Stimulated activated memory B cell treated with anti-CD40 and anti-IgM and Interleukin-4, amounts not matched to agents 10 μg/mL and 1 μg/mL and 100 μg/mL, for 72 hours (primary cell): ENCODE measurements at places on chromosomes 7 and 10.
A peak's percentile ranks its signal among the peaks of the same experiment; 100 is the strongest.

GRCh38 chr10:12333380-12334185, 15.8 kb upstream of the CAMK1D start:
- peak; percentile 93 for ATAC-seq

DNA sequence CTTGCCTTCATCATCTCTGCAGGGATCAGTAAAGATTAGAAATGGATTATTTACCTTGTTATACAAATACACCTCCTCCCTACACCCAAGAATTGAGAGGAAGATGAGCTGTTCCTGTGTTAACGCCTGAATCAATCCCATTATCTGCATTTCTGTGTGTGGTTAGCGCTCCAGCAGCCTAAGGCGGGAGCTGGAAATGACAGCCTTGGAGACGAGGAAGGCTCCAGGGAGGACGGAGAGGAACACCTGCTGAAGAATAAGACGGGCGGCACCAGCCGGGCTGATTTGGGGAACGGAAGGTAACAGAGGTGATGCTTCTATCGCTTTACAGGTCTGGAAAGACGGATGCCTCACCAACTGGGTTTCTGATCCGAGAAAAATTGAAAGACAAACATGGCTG, 34.2 kb upstream of the DDC start:
- ATAC-seq, result no peak

- ATAC-seq, result no peak
Observed at GRCh38 chr10:86337121-86337601, 29.4 kb downstream of the GRID1 start.

- ATAC-seq, result no peak
Observed at GRCh38 chr7:138460176-138460648, at the start of gene TRIM24. Gene TRIM24, plus strand, starts transcription at chr7:138460259. Its CDS starts 290 bp downstream, at chr7:138460549.

- no peak for ATAC-seq
Observed at GRCh38 chr10:104307576-104308438, 30.5 kb downstream of the ITPRIP start.

DNA sequence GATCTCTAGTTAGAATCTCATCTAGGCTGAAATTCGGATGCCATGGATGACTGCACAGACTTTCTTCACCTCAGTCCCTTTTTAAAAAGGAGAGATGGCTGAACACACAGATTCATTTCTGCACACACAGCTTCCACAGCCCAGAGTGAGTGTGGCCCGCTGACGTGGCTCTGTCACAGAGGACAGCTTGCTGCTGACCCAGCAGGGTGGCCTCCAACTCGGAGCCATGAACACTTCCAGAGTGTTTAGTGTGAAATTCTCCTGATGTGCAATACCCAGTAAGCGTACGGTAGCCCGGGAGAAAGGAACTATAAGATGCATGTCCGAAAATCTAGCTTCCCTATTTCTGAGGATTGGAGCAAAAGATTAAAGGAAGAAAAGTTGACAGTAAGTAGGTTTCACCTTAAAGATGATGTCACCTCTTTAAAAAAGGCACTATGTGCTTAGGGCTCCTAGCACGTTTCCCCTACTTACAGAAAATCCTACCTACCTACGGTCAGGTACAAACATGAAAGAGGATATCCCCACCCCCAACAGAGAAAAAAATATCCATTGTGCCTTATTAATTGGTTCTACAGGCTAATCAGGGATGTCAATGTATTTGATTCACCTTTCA, 162.2 kb downstream of the RAPGEF5 start:
- no peak for ATAC-seq

DNA sequence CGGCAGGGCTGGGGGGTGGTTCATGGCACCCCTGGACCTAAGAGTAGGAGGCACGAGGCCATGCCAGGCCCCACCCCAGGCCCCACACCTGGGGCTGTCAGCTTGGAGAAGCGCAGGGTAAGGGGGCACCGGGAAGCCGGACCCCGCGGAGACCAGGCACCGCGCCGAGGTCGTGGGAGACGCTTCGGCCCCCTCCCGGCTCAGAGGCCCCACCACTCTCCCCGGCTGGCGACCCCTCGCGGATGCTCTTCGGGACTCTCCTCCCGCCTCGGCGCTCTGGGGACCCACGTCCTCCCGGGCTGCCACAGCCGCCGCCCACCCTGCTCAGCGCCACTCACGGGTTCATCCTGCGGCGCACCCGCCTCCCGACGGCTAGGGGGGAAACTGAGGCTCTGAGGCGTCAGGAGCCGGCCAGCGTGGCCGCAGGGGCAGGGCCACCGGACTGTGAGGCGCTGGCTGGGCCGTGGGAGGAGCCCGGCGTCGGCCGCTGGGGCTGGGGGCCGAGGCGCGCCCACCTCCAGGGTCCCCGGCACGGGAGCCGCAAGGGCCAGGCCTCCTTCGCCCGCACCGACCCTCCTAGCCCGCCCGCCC, 25.9 kb downstream of the PDGFA start:
- ATAC-seq, result no peak

GRCh38 chr10:114604357-114605130, 53.5 kb downstream of the ABLIM1 start:
- ATAC-seq, result no peak

GRCh38 chr7:2105917-2106316, 126.8 kb downstream of the MAD1L1 start:
- ATAC-seq, result peak; percentile 18

GRCh38 chr7:128831994-128832879, 2.0 kb downstream of the FLNC start:
- peak; percentile 32 for ATAC-seq

- ATAC-seq, result no peak
Observed at GRCh38 chr7:144410441-144410840, 6.9 kb upstream of the NOBOX start.

GRCh38 chr7:28570970-28571288, 158.6 kb downstream of the CREB5 start:
- ATAC-seq, result no peak

- peak; percentile 56 for ATAC-seq
Observed at GRCh38 chr10:48231699-48232315, 42.7 kb downstream of the FRMPD2 start.

- no peak for ATAC-seq
Observed at GRCh38 chr10:78401624-78402367, 368.1 kb downstream of the RPS24 start.

DNA sequence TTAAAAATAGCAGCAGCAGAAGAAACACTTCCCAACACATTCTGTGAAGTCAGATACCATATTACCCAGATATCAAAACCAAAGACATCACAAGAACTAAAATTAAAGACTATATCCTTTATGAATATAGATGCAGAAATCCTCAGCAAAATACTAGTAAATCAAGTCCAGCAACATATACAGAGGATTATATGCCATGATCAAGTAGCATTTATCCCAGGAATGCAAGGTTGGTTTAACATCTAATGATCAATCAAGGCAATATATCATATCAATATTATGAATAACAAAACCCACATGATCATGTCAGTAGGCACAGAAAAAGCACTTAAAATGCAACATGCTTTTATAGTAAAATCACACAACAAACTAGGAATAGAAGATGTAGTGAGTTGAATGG, 88.1 kb downstream of the RPS24 start:
- no peak for ATAC-seq

GRCh38 chr10:30531751-30532530, 97.6 kb downstream of the LYZL2 start:
- no peak for ATAC-seq

DNA sequence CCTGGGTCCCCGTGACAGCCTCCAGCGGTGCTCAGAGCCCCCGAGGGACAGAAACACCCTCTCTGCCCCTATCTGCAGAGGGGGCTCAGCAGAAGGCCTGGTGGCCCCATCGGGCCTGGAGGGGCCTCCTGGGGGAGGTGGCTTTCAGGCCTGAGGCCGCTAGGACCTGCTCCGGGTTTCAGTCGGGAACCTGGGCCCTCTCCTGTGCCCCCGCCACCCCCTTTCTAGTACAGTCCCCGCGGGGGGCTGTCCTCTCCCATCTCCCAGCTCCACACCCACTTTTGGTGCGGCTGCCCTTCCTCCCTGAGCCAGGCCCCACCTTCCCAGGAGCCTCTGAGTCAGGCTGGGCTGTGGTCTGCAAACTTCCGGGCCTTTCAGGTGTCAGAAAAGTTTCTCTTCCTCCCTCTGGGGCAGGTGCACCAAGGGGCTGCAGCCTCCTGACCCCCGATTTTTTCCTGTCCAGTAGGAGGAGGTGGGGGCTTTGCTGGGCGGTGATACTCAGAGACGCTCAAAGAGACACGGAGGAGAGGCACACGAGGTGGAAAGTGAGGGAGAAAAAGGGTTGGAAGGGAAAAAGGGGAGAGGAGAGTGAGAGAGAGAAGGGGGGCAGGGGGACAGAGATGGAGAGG, 692 bp downstream of the CARD11 start:
- peak; percentile 85 for ATAC-seq

- peak; percentile 87 for ATAC-seq
Observed at GRCh38 chr7:98641646-98642500, 24.8 kb downstream of the NPTX2 start.

DNA sequence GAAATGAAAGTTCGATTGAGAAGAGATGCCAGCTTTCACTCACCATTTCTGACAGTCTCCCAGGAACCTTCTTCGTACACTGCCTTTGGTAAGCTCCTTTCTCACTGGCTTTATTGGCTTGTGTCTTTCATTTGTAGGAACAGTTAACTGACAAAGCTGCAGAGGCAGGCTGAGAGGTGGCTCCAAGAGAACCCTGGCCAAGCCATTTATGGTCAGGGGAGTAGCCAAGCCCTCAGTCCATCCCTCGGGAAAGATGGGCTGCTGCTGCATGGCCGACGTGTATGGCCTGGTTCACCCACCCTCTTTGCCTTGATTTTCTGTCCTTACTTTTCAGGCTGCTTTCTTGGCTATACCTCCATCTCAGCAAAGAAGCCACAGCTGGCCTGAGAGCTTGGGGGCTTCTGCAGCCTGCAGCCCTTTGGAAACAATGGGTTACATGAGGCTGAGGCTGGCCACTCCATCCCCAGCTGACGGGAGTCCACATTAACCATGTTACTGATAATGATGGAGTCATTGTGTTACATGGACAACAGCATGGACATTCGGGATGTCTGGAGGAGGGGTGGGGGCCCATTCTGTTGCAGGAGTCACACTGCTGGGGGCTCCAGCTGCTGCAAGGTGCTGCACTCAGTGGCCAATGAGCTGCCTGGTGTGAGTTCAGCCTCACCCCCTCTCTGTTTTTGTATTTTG, at the start of gene OPALIN:
Gene OPALIN, minus strand, starts transcription at position 152 of the 690 bp plus-strand sequence. Its CDS starts 106 bp downstream, at position 46.
- no peak for ATAC-seq

DNA sequence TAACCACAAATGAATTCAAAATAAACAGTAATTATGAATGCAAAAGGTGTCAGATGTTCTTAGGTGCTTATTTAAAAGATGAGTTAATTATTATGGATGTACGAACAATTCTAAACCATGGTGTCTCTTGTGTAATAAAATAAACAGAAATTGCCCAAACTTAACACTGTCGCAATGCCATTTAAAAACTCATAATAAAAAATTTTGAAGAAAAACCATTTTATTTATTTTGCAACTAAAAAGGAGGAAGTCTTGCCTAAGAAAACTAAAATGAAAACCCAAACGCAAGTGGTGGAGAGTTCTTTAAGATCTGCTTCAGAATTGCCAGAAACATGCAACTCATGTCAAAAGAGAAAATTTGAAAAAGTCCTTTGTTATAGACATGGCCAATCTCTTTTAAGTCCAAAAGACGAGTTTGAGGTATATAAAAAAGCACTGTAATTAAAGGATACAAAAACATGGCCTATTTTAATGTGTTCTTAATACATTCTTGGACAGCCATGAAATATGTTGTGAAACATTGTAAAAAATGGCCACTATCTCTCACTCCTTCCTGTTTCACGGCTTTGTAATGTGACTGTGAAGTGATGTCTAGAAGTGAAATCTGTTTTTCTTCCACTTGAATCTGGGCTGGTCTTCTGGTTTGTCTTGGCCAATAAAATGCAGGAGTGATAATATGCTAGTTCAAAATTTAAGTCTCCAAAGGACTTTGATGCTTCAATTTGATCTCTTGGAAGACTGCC, 322.9 kb downstream of the PRPF18 start:
- no peak for ATAC-seq

DNA sequence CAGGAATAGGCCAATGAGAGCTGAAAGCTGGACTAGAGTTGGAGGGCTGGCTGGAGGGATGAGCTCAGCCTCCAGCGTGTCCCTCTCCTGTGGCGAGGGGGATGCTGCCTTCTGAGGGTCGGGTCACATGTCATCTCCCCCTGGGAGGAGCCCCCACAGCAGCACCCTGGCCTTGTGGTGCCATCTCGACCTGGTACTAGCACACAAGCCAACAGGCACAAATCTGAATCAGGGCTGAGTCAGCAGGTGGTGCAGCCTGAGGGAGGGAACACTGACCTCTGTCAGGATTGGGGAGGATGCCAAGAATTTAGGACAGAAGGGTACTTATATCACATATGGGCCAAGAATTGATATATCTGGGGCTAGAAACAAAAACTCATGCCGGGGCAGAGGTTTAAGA, 280.4 kb downstream of the CELF2 start:
- no peak for ATAC-seq

DNA sequence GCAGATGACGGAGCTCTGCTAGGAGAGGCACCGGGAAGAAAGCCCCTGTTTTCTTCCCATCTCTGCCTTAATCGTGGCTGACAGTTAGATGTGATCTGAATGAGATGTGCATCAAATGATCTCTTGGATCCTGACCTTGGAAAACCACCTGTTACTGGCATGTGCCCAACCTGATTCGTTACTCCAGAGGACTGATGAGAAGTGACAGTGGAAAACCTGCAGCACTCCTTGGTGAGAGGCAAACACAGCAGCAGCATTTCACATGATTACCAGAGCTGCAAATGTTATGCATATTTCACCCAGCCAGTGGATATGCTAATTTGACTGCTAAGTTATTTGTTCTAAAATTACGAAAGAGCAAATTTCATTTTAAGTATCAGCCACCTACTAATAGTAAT, 95.3 kb downstream of the PTPRN2 start:
- ATAC-seq, result no peak

GRCh38 chr7:64876792-64877713, 26.0 kb upstream of the ZNF273 start:
- peak; percentile 85 for ATAC-seq

DNA sequence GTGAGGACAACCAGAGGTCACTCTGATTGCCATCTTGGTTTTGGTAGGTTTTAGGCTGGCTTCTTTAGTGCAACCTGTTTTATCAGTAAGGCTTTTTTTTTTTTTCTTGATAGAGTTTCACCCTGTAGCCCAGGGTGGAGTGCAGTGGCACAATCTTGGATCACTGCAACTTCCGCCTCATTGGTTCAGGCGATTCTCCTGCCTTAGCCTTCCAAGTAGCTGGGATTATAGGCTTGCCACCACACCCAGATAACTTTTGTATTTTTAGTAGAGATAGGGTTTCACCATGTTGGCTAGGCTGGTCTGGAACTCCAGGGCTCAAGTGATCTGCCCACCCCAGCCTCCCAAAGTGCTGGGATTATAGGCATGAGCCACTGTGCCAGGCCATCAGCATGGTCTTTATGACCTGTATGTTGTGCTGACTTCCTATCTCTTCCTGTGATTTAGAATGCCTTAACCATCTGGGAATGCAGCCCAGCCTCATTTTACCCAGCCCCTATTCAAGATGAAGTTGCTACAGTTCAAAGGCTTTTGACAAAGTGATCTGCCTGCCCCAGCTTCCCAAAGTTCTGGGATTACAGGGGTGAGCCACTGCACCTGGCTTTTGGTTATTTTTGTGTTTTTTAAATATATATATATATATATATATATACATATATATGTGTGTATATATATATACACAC, 7.0 kb upstream of the ZNF425 start:
- ATAC-seq, result no peak

GRCh38 chr7:74365322-74366022, 76.3 kb downstream of the CLIP2 start:
- no peak for ATAC-seq

- ATAC-seq, result no peak
Observed at GRCh38 chr7:107813524-107813923, 10.5 kb upstream of the SLC26A3 start.
